ENCODE measurements at places on chromosomes 7 and 10. TPM values are rescaled to one million over a fixed set of nuclear protein-coding genes. Genes with fewer than 3 reads are reported as not detected.
A peak's percentile ranks its signal among the peaks of the same experiment; 100 is the strongest.

GRCh38 chr7:47819607-47819920, 128.7 kb downstream of the PKD1L1 start:
- no peak for DNase-seq

DNA sequence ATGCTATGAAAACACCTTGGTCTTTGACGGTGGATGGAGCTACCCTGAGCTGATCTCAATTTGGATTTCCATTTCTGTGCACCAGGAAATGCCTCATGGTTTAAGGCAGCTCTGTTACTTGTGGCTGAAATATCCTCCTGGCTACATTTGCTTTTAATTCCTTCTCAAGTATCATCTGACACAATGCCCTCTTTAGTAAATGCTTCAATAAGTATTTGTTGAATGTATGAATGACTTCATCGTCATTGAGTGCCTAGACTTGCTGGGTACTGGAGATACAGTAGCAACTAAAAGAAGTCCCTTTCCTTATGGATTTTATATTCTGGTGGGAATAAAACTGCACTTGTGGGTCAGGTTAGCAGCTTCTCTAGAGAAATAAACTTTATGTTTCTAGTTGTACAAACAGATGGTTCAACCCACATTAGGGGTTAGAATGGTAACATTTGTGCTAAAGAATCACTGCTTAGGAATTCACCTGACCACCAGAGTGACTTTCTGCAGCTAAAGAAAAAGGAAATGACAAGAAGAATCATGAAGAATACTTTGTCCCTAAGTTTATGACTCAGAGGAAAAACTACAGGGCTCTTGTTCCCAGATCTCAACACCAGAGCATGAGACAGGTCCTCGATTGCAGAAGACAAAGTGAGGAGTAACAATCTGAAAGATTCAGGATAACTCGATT, 21.8 kb upstream of the SMNDC1 start:
- DNase-seq = no peak

DNA sequence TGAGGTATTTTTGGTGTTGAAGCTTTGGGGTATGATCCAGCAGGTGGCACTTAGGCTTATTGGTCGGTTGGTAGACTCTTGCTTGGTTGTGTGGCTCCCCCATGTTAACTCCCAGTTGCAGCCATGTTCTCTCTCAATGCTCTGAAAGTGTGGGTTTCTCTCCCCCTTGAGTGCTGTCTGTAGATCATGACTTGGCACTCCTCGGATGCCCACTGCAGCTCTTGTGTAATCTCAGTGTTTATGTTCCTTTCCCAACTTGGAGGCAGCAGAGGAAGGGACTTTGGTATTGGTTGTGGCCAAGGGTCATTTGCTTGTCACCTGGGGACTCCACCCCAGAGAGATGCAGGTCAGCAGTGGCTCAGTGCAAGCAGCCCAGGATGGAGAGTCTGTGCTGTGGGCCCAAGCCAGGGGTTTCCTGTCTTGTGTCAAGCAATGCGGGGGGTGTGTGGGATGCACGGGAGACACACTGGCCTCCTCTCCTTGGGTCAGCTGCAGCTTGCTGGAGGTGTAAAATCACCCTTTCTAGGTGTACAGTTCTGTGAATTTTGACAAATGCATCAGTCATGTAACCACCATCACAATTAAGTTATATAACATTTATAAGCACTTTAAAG, 36.9 kb downstream of the PIK3CG start:
- DNase-seq = no peak

- no peak for DNase-seq
Observed at GRCh38 chr10:85105614-85106255, 777.3 kb downstream of the CCSER2 start.

GRIFIN gene
- total RNA-seq = not detected

DNA sequence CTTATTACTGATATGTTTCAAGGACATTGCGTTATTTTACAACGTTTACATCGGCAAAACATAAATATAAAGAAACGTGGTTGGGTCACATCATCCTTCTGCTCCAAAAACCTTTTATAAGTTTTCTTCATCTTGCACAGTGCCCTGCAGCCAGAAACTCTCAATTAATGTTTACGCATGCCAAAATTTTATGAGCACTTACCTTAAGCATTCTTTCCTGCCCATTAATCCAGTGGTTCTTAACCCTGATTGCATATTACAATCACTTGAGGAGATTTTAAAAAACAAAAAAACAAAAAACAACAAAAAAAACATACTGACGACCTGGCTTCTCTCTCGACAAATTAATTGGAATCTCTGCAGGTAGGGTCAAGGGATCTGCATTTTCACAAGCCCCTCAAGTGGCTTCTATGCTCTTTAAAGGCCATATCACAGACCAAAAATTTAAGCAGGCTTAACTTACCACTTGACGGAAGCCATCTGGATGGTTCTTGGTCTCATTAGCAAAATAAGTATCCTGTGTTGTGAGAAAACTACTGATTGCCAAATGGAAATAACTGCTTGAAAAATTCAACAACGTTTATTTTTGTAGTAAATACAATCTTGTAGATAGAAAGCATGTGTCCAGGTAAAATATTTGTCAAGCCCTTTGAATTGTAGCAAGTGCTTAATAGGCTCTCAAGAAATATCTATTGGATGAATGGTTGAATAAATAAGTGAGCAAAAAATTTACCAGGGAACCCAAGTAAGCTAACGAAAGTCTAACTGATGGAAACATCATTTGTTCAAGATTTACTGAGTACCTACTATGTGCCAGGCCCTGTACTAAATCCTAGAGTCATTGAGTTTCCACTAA, 30.9 kb upstream of the SLC16A12 start:
- DNase-seq = no peak

DNA sequence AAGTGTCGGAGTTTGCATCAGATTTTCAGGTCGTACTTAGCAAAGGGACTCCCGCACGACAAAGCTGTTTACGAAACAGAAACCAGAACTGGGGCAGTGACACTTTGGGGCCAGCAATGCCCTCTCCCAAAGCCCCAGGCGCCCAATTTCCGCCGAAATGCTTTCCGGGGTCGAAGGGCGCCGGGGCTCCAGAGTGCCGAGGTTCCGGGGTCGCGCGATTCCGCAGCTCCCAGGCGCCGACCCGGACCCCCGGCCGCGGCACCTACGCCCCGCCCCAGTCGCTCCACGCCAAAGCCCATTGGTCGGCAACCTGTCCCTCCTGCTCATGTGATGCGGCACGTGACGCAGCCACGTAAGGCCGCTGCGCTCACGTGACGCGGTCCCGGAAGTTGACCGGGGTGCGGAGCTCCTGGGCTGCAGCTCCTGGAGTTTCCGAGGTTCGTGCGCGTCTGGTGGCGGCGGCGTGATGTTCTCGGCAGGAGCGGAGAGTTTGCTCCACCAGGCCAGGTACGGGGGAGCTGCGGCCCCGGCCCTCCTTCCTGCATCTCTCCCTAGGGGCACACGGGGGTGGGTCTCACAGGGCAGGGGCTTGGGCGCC, at the start of gene AP5Z1:
TSS of gene AP5Z1 (plus strand) at position 374 of the 598 bp plus-strand sequence. CDS start at position 467, 93 bp downstream.
- DNase-seq = peak; percentile 97

GRCh38 chr10:132774902-132775863, 10.8 kb downstream of the NKX6-2 start:
- peak; percentile 70 for DNase-seq

MKX gene
- 0.06 TPM for total RNA-seq

- no peak for DNase-seq
Observed at GRCh38 chr7:78912781-78913180, 540.7 kb downstream of the MAGI2 start.

DNA sequence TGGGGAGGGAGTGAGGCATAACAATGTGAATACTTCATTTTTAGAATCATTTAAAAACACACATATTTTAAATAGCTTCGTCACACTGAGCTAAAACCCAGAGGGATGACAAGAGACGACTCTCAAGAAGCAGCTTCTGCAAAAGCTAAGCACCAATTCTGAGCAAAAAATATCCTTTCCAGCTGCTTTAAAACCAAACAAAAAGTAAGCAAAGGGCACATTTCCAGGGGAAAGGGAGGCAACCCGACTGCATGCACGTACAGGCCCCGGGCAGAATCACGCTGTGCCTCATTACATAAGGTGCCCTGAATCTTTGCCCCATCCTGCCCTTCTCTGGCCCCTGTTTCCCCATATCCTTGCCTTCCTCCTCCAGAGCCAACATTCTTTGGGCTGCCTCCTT, 78.4 kb downstream of the DGKI start:
- DNase-seq = no peak

DNA sequence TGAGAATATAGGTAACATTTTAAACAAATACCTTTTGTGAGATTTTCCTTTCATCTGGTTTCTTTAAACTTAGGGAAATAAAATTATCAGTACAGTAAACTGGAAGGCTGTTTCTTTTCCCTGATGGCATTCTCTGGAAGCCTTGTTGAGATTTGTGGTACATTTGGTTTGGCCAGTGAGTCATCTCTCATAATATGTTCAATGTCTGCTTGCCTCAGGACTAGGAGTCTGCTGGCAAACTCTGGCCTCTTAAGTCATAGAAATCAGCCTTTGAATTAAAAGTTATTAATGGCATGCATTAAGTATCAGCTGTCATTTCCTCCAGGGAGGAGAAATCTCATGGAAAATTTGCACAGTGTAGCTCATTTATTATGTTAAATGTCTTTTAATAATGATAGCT, 316.6 kb upstream of the KIAA1217 start:
- no peak for DNase-seq

CALHM2 gene
- 4.5 TPM for total RNA-seq

DNA sequence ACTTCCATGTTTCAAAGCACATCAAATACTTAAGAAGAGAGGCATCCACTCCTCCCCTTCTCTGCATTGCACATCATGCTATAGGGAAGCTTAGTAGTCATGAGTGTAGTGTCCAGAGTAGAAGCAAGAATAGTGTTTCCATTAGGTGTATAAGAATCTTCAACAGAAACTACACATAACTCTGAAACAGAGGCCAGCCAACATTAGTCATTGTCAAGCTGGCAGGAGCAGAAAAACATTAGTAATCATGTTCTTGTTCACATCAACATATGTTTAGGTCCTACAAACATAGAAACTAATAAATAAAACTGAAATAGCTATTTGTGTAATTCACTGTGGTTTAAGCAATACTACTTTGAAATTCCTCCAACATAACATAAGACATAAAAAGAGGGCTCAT, 370.2 kb downstream of the PPP1R3A start:
- DNase-seq = no peak

PON3 gene
- total RNA-seq = 4.0 TPM

COL1A2 gene
- 28.1 TPM for total RNA-seq

Measured in left colon (tissue), 2 donors.